ENCODE measurements at places on chromosomes 12 and 14.

GRCh38 chr12:75389061-75389460, 1.8 kb upstream of the GLIPR1L2 start:
- peak; percentile 62 for DNase-seq

GRCh38 chr14:21536418-21537089, 10.4 kb upstream of the SALL2 start:
- DNase-seq, result no peak

DNA sequence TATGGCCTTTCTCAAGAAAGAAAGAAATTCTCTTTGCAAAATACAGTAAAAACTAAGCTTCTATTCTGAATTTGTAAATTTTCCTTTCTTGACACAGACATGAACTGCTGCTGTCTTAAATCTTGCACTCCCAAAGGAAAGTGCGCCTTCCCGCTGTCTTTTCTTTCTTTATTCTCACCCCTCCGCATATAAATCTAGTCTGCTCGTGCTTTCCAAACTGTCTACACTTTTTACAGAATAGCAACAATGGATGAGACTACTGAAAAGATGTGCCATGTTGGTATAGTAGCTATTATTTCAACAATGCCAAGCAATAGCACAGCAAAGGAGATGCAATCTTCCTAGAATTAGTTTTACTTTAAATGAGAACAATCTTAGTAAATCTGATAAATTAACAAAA, 328.8 kb upstream of the PDE3A start:
- DNase-seq, result no peak

- DNase-seq, result no peak
These were observed 3.9 kb downstream of the CD163 start for GRCh38 chr12:7499636-7500035.

DNA sequence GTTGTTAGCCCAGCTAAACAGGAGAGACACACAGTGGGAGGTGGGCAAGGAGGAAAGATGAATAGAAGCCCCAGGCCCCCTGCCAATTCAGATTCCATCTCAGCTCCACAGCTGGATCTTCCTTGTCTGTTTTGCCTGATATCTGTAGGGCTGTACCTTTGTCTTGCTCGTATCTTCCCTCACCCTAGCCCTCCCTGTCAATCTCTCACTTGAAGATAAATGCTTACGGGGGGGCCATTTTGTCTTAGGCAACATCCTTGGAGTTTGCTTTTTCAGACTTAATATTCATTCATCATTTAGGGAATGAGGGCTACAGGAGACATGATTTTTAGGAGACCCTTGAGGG, 2.4 kb downstream of the KIF5A start:
- DNase-seq, result no peak

- DNase-seq, result no peak
These were observed 328.2 kb upstream of the NOVA1 start for GRCh38 chr14:26925876-26926584.

GRCh38 chr12:32466187-32466586, 66.8 kb downstream of the FGD4 start:
- no peak for DNase-seq

GRCh38 chr12:25121110-25121509, 73.8 kb downstream of the DNAI7 start:
- DNase-seq, result no peak

DNA sequence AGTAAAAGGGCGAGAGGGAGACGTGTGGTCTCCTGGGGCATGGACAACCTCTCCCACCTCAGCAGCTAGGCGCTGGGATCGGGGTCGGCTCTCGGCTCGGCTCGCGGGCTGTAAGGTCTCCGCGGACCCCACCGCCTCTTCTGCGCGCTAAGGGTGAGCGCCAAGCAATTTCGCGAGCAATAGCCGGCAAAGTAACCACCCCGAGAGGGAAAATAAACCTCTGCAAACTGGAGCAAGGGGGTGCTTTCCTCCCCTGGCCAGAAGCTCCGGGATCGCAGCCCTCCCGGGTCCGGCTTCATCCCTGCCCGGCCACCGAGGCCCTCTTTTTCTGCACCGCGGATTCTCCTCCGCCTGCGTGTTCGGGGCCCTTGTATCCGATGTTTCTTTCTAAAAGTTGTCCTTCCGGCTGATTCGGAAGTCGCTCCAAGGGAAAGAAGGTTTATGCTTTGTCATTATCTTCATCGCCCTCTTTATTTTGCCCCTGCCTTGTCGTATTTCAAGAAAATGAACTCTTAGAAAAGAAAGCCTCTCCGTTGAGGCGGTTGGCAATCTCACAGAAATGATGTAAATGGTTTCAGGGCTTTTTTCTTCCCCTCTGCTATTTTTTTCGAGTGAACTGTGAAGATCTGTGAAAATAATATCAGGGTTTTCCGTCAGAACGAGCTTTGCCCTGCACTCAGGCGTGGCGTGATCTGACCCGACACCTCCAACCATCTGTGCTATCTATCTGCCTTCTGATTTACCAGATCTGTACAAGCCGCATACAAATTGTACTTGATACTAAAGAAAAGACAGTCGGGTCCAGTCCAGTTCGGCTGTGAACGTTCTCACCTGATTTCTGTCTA, 1.7 kb upstream of the SIX6 start:
- no peak for DNase-seq

- DNase-seq, result no peak
These were observed 7.7 kb downstream of the UBC start for GRCh38 chr12:124906606-124907261.

GRCh38 chr12:29398495-29398894, 17.5 kb upstream of the ERGIC2 start:
- no peak for DNase-seq

- DNase-seq, result no peak
These were observed 918 bp downstream of the RNASE1 start for GRCh38 chr14:20801726-20802125.

DNA sequence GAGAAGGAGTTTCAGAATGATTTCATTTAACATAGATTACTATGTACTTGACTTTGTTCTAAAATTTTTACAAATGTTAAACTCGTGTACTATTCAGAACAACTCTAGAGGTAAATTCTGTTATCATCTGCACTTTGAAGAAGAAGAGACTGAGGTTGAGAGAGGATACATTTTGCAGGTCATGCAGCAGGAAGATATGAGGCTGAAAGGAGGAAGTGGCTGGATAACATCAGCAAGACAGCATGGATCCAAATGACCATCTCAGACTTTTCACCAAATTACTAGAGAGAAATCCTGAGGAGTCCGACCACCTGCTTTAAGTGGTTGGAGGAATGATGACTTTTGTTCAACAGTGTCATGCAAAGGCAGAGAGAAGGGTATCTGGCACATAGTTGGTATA, 84.9 kb downstream of the ASCL4 start:
- DNase-seq, result no peak

GRCh38 chr12:42332301-42333285, 6.6 kb downstream of the PPHLN1 start:
- DNase-seq, result no peak

DNA sequence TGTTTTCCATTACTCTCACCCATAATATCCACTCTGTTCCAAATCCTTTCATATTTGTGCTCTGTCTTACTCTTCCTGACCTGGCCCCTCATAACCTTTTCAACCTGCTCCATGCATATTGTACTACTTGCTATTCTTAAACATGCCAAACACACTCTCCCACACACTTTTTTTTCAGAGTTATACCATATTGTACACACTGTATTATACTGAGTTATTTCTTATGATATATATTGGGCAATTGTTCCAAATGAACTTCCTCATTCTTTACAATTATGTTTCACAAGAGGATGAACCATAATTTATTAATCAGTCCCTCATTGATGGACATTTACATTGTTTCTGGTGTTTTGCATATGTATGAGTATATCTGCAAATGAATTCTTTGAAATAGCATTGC, 18.5 kb downstream of the ATL1 start:
- no peak for DNase-seq

DNA sequence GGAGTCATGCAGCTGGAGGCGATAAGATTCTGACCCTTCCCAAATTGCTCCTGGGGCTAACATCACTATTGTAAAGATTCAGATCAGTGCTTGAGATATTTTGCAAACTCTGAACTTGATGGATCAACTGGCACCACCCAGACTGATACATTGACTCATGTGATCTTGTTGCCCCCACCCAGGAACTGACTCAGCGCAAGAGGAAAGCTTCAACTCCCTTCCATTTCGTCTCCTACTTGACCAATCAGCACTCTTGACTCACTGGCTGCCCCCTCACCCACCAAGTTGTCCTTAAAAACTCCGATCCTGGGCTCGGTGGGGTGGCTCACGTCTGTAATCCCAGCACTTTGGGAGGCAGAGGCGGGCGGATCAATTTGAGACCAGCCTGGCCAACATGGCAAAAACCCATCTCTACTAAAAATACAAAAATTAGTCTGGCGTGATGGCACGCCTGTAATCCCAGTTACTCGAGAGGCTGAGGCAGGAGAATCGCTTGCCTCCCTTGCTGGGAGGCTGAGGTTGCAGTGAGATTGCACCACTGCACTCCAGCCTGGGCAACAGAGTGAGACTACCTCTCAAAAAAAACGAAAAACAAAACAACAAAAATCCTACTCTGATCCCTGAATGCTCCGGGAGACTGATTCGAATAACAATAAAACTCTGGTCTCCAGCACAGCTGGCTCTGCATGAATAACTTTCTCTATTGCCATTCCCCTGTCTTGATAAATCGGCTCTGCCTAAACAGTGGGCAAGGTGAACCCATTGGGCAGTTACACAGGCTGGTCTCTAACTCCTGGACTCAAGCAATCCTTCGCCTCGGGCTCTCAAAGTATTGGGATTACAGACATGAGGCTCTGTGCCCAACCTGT, 9.8 kb upstream of the ARF6 start:
- no peak for DNase-seq

Measured in NCI-H1417 treated with DMSO at 0.1 percent for 48 hours (cell line).